ENCODE measurements at places on chromosomes 2 and 18. TPM values are rescaled to one million over a fixed set of nuclear protein-coding genes. Genes with fewer than 3 reads are reported as not detected.

The ANKRD62 gene
- not detected for total RNA-seq

The ST8SIA3 gene
- total RNA-seq: not detected

The SCN1A gene
- total RNA-seq: not detected

The CFAP65 gene
- not detected for total RNA-seq

The PSMA8 gene
- 0.44 TPM for total RNA-seq

Measured in activated T-helper 1 cell treated with anti-CD3 and anti-CD28 coated beads, Interleukin-12 subunit alpha, Interleukin-12 subunit beta, Interleukin-2, Interleukin-4 antibody, amounts not matched to agents 30 ng/mL and 10 ng/mL and 1 ng/mL, durations not matched to agents 14 hours and 24 hours and 36 hours (primary cell).